ENCODE measurements at places on chromosomes 16 and 17.

GRCh38 chr17:8048736-8049135 lies 9.9 kb downstream of the ALOX15B start:
- no peak for DNase-seq

DNA sequence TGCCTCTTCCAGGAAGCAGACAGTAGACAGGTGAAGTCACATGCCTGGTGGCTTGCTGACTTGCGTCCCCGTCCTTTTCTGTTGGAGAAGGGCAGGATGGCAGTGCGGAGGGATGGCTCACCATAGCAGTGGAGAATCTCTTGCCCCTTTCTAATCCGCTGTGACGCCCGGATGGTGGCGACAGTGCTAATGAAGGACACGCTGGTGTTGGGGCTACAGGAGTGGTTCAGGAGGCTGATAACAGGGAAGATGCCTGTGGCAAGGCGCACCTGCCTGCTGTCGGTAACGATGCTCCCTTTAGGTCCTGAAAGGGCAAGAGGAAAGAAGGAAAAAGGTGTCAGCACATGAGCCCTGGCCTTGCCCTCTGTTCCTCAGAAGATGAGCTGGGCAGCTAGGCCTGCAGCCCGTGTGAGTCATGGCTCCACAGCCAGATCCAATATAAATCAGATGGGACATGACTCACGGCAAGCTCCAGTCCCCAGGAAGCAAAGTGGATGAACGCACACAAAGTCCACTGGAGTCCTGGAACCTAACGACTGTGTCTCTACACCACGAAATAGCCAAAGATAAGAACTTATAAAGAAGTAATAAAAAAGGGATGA lies 25.5 kb downstream of the SERPINF1 start:
- no peak for DNase-seq

GRCh38 chr16:7344830-7345780 lies 12.5 kb downstream of the RBFOX1 start:
- DNase-seq: no peak

GRCh38 chr17:82577300-82577699 lies 57.8 kb downstream of the FOXK2 start:
- DNase-seq: no peak

- peak; percentile 35 for DNase-seq
Measured at GRCh38 chr16:67260426-67261063, 11.8 kb downstream of the SLC9A5 start.

- no peak for DNase-seq
Measured at GRCh38 chr16:714079-714478, 839 bp upstream of the METRN start.

GRCh38 chr16:89089120-89089519 lies 4.5 kb upstream of the ACSF3 start:
- no peak for DNase-seq

DNA sequence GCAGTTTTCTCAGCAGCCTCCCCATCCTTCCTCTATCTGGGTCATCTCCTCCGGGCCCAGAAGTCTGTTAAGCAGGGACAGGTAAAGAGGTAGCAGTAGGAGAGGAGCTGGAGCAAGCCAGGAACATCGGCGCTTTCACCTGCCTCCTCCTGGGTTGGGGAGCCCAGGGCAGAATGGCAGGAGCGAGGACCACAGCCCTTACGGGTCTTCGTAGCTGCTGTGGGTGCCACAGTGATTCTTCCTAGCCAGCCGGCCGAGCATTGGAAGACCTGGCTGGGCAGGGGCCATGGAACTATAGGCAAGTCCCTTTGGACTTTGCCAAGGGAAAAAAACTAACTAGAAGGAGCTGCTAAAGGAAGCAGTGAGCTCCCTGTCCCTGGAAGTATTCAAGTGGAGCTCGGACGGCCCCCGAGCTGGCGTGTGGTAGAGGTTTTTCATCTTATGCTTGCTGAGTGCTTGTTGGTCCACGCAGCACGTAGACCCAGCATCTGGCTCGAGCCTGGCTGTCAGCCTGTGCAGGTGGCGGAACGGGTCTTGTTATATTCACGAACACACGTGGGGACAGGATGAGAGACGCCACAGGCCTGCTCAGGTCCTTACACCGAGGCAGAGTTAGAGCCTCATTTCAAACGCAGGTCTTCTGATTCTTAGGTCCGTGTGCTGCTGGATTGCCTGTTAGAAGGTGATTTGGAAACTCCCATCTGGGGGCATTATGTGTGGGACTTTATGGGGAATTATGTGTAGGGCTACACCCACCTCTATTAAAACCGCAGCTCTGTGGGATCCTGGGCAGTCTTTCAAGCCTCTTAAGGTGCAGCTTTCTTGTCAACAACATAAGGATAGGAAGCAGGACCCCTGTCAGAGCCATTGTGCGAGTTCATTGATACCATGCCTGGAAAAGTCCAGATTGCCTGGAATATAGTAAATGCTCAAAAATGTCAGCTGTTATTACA lies 54.8 kb downstream of the OR1D5 start:
- no peak for DNase-seq

DNA sequence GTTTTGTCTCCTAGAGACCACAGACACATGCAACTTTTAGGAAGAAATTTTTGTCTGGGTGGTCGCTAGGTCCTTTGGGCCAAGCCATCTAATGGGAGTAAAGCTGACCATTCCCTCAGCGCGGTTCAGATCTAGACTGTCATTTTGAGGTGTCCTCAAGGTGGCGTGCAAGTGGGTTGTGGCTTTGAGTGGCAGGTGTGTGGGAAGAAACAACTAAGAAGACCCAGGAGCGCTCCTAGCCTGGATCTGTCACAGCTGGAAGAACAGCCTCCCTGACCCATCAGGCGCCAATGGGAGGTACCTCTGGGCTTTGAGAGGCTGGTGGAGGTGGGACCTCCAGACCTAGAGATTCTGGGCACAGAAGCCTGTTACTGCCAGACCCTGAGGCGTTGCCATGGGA lies 645.1 kb downstream of the KCNJ18 start:
- DNase-seq: no peak
